ENCODE measurements at places on chromosomes 16 and 17.

- DNase-seq = no peak
Measured at GRCh38 chr17:51995797-51996403, 162.6 kb downstream of the CA10 start.

DNA sequence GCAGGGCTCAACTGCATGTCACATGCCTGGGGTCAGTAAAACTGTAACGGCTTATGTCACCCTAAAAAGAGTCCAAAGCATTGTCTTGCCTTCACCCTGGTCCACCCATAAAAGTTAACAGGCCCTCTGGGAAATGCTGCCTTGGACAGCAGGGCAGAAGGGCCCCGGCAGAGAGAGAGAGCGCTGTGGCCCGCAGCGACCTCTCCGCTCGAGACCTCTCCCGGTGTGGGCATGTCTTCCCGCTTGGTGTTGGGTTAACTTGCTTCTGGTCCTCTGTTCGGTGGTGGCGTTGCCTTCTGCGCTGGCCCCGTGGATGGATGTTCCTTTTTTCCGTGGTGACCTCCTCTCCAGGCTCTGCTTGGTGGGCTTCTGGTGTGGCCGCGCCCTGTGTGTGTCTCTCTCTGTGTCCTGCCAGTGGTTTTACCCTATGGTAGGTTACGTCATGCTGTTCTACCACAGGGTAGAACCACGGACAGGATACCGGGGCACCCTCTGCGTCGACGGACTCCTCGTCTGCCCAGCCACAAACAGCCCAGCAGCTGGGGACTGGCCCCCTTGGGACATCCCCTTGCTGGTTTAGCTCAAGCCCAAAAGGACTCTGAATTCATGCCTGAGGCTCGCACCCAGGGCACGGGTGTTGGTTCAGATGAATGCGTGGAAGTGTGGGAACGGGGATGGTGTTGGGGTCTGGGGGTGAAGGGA, 18.3 kb upstream of the CLEC18A start:
- DNase-seq = no peak

DNA sequence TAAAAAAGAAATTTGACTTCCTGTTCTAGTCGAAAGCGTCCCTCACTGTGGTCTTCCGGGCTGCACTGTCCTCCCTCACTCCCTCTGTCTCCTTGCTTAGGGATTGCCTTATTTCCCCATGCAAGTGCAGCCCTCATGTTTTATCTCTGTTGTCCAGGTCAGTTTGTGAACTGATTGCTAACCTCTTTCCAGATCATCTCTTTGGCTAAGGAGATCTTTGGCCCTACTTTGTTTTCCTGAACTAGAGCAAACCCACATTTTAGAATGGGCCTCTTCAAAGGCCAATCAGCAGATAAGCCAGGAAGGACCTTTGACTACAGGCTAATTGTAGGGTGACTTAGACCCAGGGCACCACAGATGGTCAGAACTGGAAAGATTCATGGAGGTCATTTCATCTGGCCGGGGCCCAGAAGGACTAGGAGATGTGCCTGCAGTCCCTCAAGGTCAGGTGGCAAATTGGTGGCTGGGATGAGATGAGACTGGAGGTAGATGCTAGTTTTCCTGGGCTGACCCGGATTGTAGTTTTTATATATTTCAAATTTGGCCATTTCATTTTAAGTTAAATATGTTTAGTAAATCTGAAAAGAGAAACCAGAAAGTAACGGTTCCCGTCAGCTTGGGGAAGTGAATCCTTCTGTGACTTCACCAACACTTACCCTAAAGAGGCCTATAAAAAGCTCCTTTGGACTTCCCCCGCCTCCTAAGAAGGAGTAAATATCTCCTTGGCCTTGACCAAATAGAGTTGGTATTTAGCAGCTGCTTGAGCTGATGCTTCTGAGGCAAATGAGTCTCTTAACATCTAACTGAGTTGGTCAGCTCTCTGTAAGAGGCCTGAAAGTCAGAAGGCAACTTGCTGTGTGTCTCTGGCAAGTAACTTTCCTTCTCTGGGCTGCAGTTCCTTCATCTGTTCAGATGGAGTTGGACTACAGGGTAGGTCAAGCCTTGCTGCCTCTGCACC, 6.2 kb upstream of the SLC25A19 start:
- peak; percentile 37 for DNase-seq

GRCh38 chr16:87098976-87099720, 218.0 kb downstream of the C16orf95 start:
- no peak for DNase-seq

DNA sequence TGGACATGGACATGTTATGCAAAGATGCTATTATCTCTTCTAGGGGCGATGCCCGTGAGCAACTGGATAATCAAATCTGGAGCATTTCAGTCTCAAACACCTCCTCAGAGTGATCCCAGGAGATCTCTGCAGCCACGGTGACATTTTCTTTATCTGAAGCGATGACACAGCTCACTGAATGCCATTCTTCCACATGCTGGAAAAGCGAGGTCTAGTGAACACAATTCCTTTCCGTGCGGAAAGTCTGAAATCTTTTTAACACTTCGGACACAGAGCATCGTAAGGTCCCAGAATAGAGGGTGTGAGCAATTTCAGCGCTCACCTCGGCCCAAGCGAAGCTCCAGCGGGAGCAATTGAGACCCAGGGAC, 531 bp upstream of the HASPIN start:
- no peak for DNase-seq

Measured in RPMI8226 (cell line).